Activated gamma-delta T cell treated with Interleukin-2 at 50 U/mL for 16 hours (primary cell): ENCODE measurements at places on chromosomes 12 and 14.

DNA sequence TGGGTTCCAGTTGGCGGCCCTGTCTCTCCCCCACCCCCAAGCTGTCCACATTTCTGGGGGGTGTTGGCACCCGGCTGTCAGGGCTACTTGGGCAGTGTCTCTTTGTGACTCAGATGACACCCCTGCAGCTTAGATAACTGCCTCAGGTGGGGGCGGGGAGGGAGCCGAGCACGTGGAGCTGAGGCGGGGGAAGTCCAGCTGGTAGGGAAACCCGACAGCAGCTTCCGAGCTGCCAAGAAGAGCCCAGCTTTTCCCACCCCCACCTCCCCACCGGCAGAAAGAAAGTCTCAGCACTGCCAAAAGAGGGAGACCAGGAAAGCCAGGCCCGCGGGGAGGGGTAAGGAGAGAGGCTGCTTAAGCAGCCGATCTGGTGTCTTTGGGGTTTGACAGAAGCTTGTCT lies 1.4 kb downstream of the LRTM2 start:
- no peak for DNase-seq

- DNase-seq = no peak
Measured at GRCh38 chr12:2614341-2614740, 180.4 kb upstream of the FKBP4 start.

GRCh38 chr12:119671070-119671469 lies 3.1 kb downstream of the PRKAB1 start:
- DNase-seq = no peak

- no peak for DNase-seq
Measured at GRCh38 chr12:100476013-100476751, 2.5 kb downstream of the NR1H4 start.

GRCh38 chr14:99436247-99437180 lies 44.1 kb downstream of the SETD3 start:
- no peak for DNase-seq

DNA sequence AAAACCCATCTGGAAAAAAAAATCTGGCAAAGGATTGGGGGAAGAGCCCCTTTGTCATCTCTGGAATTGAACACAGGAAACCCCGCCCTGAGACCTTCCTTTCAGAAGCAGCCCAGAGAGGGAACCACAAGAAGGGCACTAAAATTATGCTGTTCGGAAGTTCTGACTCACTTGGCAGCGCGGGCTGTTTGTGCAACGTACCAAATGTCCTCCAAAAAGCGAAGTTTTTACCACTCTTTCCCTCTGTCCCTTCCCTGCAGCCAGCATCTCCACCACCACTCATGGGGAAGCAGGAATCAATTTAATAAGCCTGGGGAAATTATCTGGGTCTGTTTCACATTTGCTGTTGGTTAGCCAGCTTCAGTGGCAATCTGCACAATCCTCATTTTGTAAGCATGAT lies 3.2 kb upstream of the SYNE3 start:
- DNase-seq = peak; percentile 68

DNA sequence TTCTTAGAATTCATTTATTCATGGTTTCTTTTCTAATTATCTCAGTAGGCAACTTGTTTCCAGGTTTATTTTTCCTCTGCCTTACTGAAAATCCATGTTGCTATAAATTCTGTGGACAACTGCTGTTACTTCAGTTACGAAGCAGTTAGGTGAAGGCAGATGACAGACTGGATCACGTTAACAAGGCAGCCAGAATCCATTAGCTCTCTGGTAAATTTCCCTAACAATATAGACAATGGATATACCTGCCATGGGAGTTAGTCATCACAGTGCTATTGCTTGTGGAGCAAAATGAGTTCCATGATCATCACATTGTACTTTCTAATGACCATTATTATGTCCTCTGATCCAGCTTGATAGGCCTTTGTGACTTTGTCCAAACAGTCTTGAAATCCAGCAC lies 291.5 kb downstream of the NELL2 start:
- DNase-seq = no peak

DNA sequence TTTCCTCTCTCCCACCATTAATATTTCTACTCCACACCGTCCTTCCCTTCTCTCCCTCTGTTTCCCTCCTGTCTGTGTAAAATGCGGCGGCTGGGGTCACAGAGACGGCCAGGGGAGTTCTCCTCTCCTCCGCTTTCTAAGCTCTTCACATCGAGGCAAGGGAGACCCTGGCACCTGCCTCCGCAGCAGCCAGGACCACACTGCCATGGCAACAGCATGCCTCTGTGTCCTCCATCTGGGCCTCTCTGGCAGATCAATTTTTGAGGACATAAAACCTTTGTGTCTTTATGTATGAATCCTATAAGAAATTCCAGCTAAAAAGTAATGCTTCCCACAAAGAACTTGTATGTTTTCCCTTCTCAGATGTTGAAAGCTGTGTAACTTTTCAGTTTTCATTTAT lies 41.4 kb downstream of the DYRK4 start:
- DNase-seq = no peak

DNA sequence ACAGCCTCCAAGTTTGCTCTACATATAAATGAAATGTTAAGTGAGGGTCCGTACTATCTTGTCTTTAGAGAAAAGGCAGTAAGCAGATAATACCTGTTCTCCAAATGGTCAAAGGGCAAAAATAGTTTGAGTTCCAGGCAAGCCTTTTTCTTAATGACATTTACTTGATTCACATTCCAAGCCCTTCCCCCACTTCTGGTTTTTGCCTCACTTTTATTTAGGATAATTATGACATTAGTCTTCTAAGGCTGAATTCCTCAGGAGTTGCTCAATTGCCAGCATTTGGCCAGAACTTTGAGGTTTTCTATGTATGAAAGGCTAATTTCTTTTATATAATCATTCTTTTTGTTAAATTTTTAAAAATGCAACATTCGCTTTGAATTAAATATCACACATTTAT lies 62.5 kb upstream of the DUSP6 start:
- no peak for DNase-seq

- DNase-seq = no peak
Measured at GRCh38 chr12:65113621-65114035, 7.5 kb downstream of the WIF1 start.

DNA sequence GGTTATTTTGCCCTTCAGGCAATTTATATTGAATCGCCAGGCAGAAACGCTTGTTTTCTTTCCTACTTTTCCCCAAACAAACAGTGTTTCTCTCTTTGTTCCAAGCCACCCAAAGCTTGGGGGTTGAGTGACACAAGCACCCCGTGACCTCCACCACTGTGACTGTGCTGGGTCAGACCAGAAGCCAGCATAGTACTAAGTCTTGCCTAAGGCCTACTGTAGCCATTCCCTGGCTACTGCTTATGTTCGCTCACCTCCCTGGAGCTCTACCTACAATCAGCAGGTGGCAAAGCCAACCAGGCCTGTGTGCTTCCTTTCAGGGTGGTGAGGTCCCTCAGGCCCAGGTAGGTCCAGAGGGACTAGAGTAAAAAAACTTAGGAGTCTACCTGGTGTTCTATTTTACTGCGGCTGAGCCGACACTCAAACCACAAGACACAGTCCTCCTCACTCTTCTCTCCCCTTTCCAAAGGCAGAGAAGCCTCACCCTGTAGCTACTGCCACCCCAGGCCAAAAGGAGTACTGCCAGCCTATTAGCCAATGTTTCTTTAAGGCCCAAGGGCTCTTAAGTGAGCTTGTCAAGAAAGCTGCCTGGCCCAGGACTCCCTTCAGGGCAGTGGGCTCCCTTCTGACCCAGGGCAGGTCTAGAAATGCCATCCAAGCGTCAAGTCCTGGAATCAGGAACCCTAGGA lies 411.8 kb upstream of the MIS18BP1 start:
- no peak for DNase-seq

GRCh38 chr12:76074701-76075336 lies 9.7 kb downstream of the NAP1L1 start:
- DNase-seq = no peak

- no peak for DNase-seq
Measured at GRCh38 chr12:9039397-9039977, 50.1 kb downstream of the KLRG1 start.

- DNase-seq = no peak
Measured at GRCh38 chr14:73567951-73568885, 795 bp upstream of the ACOT2 start.

DNA sequence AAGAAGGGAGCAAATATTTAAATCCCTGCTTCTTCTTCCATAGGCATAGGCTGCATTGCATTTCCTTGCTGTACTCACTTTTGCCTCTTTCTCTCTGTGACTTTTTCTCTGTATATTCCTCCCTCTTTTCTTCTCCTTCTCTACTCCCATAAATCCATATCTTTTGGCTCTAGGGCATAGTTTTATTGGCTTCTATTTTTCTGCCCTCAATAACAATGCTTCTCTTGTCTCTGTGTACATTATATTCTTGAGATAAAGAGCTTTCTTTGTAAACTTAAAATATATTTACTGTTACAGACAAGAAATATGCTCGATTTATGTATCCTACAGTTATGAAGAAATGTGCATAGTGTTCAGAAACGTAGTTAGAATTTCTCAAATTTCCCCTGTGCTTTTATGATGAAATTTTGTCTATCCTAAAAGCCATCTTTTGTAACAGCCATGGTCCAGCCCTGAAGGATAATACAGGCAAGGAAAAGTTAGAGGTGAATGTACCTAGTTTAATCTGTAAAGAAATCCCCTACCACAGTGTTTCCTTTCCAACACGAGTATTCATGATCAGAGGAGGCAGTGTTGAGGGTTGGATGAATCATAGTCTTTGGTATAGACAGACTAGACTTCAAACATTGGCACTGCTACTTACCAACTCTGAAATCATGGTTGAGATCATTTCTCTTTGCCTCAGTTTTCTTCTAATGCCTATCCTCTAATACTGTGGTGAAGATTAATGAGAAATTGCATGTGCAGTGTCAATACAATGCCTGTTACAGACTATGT lies 173.3 kb upstream of the FAR2 start:
- DNase-seq = no peak

DNA sequence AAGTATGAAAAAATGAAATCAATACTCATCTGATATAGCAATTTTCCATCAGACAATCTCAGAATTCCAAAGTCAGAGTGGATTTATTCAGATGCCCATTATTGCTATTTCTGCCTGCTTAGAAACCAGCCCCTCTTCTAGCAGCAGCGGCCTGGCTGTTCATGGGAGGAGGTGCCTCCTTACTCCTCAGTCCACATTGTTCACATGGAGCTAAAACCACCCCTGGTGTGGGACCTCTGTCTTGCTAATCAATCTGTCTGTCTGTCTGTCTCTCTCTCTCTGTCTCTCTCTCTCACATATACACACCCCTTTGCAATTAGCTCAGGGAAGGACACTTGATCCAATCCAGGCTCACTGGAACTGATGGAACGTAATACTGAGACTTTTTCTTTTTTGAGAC lies 176.1 kb downstream of the APAF1 start:
- no peak for DNase-seq

DNA sequence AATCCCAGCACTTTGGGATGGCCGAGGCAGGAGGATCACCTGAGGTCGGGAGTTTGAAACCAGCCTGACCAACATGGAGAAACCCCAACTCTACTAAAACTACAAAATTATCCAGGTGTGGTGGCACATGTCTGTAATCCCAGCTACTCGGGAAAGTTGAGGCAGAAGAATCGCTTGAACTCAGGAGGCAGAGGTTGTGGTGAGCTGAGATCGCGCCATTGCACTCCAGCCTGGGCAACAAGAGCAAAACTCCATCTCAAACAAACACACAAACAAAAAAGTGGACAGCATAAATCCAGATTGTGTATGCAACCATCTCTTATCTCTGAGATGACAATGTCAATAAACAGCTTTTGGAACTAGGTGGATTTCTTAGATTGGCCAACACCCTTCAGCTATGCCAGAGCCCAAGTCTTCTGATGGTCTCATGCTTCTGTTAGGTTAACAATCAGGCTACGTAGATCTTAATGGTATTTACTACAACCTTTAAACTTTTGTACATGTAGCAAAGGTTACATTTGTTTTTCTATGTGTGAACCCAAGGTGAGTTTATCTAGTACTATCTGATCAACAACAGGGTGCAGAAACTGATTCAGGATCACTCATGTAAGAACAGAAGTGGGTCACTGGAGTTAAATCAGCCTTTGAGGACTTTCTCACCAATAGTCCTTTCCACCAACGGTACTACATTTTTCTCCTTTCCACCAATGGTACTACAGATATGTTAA lies 73.7 kb downstream of the DUSP16 start:
- no peak for DNase-seq

DNA sequence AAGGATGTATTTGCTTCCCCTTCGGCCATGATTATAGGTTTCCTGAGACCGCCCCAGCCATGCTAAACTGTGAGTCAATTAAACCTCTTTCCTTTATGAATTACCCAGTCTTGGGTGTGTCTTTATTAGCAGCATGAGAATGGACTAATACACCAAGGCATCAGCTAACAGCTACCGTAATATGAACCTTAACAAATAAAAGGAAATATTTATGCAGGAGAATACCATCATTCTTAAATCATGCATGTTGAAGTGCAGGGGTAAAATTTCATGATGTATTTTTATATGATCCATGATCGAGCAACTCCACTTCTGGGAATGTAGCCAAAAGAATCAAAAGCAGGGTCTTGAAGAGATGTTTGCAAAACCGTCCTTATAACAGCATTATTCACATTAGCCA lies 379.0 kb downstream of the NPAS3 start:
- no peak for DNase-seq

GRCh38 chr12:120438495-120439198 lies 734 bp downstream of the COX6A1 start:
- no peak for DNase-seq

- DNase-seq = no peak
Measured at GRCh38 chr12:94615260-94616181, 34.8 kb downstream of the TMCC3 start.

DNA sequence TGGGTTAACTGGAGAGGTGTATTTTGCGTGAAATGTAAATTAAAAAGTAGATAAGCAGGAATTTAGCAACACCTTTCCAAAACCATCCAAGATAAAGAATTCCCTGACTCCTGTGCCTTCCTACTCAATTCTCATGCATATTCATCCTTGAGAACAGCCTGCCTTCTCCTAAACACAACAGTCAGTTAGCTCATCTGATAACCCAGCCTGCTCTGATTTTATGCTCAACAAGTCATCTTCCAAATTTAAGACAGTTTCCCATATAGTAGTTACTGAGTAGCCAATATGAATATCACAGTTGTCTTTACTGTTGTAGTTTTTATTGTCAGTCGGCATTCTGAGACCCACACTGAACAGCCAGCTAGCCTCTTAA lies 27.1 kb downstream of the CPNE8 start:
- DNase-seq = no peak

GRCh38 chr12:31021809-31022494 lies 51.7 kb upstream of the DDX11 start:
- DNase-seq = no peak

DNA sequence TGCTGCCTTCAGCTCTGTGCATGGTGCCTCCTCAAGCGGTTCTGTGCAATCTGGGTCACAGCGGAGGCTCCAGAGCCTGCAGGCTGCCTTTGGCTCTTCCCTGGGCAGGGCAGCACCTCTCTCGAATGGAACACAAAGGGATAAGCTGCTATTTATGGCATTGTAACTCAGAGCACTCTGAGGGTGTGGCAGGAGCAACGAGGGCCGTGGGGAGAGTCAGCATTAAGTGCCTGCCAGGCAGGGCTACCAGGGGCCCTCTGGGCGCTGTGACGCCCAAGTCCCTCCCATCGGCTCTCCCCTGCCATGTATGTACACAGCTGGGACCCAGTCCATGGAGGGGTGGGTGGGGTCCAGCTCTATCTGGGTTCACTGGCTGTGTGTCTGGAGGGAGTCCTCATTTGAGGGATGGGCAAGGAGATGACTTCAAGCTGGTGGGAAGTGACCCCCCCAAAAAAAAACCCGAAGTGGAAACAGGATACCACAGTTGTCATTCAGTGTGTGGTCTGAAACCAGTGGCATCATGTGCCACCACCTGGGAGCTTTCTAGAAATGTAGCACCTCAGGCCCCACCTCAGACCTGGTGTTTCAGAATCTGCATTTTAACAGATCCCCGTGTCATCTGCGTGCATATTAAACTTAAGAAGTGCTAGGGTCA lies 44.0 kb upstream of the OAS1 start:
- DNase-seq = no peak

- no peak for DNase-seq
Measured at GRCh38 chr12:24153079-24153478, 203.6 kb upstream of the SOX5 start.
